ENCODE measurements at places on chromosomes 7 and 10.

- DNase-seq = no peak
Observed at GRCh38 chr10:18378766-18379165, 238.5 kb downstream of the CACNB2 start.

DNA sequence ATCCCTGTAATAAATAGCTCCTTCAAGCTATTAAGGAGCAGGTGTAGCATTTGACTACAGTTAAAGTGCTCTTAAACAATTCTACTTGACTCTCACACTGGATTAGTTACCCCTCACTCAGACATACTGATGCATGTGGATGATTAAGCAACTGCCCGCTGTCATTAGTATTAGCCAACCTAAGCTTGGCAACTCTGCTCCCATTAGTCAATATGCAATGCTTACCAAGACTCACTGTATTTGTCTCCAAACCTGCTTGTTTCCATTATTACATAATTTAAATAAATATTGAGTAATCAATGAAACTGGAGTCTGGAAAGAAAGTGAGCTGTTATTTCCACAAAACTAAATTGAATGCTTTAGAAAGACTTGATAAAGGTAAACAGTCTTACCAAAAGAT, 144.0 kb upstream of the ASAH2 start:
- DNase-seq = no peak

GRCh38 chr10:104512800-104513199, 128.3 kb upstream of the SORCS3 start:
- DNase-seq = no peak

GRCh38 chr10:12697764-12698163, 303.7 kb downstream of the CCDC3 start:
- no peak for DNase-seq

DNA sequence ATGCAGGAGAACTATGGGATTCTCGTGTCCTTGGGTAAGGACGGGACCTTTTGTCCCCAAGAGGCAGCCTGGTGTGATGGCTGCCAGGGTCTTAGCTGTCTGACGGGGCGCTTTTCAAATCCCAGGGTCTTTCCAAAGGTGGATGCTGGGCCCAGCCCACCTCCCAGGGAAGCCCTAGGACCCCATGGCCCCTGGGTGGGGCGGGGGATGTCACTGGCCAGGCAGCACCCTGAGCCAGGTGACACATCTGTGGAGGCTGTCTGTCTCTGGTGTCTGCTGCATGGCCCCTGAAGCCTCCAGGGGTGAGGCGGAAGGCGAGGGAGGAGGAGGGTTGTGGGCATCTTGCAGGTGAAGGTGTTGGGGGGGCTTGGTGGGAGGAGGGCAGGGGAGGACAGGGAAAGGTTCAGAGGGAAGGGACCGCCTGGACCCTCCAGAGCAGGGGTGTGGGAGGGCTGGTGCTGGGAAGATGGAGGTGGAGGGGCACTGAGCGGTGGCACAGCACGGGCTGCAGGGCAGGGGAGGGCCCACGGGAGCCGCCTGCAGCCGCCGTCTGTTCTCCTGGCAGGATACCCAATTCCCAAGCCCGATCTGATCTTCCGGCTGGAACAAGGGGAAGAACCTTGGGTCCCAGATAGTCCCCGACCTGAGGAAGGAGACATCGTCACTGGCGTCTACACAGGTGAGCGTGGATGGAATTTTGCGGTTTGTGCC, 7.0 kb downstream of the ZNF316 start:
- DNase-seq = no peak

DNA sequence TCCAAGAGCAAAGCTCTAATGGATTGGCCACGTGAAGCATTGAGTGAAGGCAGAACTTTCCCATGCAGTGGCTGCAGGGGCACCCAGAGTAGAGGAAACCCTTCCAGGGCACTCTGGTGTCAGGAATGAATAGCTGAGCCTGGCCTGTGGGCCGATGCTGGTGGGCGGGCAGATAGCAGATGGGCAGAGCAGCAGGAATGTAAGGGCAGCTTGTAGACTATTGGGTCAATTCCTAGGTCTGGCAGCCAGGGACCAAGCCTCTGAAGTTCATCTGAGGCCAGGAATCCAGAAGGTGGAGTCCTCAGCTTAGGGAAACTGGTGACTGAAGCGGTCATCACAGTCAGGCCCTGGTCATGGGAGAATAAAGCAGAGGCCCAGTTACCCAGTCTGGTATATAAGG, 115.4 kb downstream of the TMEM178B start:
- no peak for DNase-seq

DNA sequence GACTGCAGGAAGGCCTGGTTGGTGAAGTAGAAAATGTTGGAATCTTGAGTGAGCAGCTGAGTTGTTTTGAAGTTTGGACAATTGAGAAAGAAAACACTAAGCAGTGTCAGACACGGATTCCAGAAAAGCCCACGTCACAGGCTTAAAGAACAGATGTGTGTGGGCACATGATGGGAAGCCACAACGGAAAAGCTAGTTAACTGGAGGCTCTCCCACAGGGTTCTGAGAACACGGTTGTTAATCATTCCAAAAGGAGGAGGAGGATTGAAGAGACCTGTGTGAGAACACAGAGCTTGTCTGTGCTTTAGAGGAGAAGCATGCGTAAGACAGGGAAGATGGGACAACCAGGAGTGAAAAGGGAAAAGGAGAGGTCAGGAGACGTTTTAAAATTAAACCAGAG, 42.6 kb downstream of the SHH start:
- DNase-seq = no peak

DNA sequence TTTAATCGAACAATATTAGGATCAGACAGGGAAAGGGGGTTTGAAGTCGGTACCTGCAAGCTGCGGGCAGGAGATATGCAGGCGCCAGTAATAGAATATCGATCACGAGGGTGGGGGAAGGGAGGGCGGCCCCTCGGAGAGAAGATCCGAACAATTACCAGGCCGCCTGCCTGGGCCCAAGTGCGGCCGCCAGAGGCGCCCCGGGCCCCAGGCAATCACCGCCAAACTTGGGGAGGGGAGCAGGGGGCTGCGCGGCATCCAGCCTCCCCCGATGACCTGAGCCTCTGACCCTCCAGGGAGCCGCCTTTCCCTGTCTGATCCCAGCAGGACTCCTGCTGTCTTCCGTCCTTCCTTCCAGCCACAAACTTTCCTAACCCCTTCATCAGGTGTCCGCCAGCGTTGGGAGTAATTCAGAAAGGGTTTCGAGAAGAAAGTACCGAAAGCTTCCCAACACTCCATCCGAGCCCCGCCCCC, 1.1 kb downstream of the NKX1-2 start:
- no peak for DNase-seq

GRCh38 chr10:69956741-69957230, 95.9 kb upstream of the MACROH2A2 start:
- no peak for DNase-seq

DNA sequence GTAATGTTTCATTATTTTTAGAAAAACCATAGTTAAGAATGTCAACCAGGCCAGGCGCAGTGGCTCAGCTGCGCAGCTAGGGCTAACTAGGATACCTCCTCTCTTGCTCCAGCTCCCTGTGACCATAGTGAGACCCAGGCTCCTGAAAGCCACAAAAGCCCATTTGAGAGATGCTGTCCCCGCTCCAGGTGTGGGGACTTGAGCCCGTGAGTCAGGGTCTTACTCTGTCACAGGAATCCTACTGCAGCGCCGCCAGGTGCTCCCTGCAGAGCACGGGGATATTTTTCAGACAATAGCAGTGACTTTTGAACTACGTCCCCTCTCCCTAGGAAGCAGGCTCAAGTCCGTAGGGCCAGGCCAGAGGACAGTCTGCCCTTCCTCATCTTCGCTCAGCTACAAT, 75.6 kb upstream of the NRBF2 start:
- no peak for DNase-seq

GRCh38 chr7:28684650-28685241, 272.4 kb downstream of the CREB5 start:
- no peak for DNase-seq

- DNase-seq = no peak
Observed at GRCh38 chr7:45421806-45422205, 152.4 kb upstream of the ADCY1 start.

- DNase-seq = no peak
Observed at GRCh38 chr10:103145860-103146466, 47.1 kb downstream of the NT5C2 start.

- no peak for DNase-seq
Observed at GRCh38 chr7:157194948-157195347, 56.2 kb downstream of the UBE3C start.

GRCh38 chr10:125169279-125169678, 8.9 kb upstream of the CTBP2 start:
- no peak for DNase-seq

DNA sequence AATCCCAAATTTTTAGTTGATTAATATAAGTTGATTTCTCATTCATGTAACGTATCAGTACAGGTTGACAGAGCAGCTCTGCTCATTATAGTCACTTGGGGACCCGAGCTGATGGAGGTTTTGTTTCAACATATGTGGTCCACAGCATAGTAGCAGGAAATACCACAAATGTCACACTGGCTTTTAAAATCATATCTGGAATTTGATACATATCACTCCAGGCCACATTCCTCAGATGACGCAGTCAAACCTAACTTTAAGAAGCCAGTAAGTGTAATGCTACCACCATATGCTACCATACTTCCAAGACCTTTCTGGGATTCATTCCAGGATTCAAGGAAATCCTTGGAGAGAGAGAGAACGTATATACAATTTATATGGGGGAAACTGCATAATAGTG, 156.3 kb downstream of the PHF14 start:
- DNase-seq = no peak

GRCh38 chr10:130393342-130393741, 257.2 kb downstream of the GLRX3 start:
- no peak for DNase-seq

- DNase-seq = no peak
Observed at GRCh38 chr10:109956454-109957091, 33.3 kb upstream of the XPNPEP1 start.

DNA sequence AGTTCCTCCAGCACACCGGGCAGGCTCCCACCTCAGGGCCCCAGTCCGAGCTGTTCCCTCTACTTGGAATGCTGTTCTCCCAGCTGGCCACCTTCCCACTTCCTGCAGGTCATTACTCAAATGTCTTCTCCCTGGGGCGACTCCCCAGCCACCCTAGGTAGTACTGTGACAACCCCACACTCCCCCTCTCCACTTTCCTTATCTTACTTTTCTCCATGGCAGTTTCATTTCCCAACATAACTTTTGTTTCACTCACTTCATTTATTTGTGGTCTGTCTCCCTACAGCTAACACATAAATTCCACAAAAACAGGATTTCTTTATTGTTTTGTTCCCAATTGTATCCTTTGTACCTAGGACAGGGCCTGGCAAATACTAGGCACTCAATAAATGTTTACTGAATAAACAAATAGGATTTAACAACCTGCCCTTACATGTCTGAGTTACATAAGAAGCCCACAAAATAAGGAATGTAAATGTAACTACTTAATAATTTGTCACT, 76.5 kb downstream of the JAZF1 start:
- no peak for DNase-seq

DNA sequence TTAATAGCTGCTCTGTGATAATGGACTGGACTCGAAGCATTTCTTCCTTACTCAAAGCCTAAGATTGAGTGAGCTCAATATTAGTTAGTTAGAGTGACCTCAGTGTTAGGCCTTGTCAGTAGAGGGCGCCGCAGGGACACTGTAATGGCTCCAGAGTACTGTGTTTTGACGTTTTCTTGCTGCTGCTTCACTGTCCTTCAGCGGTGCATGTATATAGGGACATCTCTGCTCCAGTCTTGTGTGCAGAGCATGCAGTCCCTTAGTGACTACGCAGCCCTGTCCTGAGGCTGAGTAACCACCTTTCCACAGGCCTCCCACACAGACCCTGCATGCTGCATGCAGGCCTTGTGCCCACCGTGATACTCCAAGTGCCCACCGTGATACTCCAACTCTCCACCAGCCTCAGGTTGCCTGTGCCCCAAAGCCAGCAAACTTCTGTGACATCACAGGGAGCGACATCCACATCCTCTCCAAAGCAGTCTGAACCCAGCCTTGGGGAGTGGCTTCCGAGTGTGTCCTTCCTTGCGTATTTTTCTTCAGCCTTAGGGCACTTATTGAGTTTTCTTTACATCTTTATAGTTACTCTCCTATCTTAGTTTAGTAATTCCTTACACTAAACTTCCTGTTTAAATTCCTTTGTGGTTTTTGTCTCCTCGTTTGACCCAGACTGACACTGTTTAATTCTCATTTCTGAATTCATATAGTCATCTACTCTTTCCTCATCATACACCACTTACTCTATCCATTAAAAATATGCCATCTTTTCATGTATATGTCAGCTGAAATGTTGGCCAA, 118.2 kb downstream of the JAZF1 start:
- DNase-seq = peak; percentile 74

DNA sequence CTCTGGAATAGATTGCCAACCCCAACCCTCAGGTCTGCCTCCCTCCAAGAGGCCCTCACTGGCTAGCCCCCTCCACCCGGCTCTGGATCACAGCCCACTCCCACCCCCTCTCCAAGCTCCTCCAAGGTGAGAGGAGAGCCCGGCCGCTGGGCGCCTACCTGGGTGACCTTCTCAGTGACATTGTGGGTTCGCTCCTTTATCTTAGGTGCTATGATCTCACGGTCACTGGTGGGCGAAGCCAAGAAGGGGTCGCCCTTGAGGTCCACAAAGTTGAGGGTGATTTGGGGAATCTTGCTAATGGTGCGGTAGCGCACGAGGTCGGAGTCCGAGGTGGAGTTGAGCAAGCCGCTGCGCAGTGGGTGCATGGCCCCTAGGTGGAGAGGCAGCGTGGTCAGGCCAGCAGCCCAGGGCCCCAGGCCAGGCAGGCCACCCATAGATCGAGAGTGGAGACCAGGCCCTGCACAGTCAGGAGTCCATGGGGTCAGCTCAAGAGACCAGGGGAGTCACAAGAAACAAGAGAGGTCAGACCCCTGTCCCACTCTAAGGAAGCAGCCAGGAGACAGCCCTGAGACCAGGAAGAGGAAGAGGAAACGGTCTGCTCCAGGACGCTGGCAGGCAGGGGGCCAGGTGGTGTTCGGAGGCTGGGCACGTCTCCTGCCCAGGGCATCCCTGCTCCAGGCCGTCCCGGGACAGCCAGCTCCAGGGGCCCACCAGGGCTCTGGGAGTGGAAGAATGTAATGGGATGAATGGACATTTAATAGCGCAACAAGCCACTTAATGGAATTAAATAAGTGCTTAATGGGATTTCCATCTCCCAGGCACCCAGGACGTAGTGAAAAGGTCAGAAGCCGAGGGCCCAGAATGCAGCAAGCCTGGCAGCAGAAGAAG, 20.7 kb downstream of the KCNH2 start:
- no peak for DNase-seq

GRCh38 chr7:15922002-15922401, 235.5 kb upstream of the MEOX2 start:
- no peak for DNase-seq

GRCh38 chr7:15692501-15693020, 6.1 kb upstream of the MEOX2 start:
- no peak for DNase-seq

DNA sequence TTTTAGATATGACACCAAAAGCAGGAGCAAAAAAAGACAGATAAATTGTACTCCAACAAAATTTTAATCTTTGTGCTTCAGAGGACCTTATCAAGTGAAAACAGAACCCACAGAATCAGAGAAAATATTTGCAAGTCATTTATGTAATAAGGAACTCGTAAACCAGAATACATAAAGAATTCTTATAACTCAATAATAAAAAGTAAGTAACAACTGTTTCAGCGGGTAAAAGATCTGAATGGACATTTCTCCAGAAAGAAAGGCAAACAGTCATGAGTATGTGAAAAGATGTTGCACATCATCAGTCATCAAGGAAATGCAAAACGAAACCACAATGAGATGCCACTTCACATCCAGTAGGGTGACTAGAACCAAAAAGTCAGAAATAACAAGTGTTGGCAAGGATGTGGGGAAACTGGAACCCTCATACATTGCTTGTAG, 167.7 kb upstream of the KCTD7 start:
- DNase-seq = no peak
